ENCODE measurements at places on chromosomes 16 and 17.

DNA sequence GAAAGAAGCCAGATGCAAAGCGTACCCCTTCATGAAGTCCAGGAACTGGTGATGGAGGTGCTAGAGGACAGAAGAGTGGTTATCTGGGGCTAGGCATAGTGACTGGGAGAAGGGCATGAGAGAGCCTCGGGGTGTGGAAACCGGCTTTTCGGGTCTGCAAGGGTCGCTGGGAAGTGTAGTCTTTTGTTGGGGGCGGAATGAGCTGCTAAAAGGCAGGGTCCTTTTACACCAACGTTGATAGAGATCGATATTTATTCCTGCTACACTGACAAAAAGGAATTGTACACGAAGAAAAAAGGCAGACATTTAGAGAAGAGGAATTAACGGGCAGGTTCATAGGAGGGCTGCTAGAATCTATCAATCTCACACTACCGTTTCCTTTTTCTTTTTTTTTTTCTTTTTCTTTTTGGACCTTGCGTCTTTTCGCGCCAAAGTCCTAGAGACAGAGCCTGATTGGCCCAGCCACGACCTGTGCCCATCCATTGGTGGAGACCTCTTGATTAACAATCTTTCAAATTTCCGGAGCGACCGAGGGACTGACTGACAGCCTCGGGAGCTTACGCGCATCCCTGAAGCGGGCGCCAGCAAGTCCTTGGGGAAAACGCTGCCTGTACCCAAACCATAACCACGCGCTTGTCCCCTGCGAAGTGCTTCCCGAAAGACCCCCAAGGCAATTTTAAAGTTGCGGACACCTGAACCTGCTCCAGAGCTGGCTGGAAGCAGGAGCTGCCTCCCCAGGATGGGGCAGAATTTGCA, 27.7 kb upstream of the DHRS7B start:
- DNase-seq, result peak; percentile 86

DNA sequence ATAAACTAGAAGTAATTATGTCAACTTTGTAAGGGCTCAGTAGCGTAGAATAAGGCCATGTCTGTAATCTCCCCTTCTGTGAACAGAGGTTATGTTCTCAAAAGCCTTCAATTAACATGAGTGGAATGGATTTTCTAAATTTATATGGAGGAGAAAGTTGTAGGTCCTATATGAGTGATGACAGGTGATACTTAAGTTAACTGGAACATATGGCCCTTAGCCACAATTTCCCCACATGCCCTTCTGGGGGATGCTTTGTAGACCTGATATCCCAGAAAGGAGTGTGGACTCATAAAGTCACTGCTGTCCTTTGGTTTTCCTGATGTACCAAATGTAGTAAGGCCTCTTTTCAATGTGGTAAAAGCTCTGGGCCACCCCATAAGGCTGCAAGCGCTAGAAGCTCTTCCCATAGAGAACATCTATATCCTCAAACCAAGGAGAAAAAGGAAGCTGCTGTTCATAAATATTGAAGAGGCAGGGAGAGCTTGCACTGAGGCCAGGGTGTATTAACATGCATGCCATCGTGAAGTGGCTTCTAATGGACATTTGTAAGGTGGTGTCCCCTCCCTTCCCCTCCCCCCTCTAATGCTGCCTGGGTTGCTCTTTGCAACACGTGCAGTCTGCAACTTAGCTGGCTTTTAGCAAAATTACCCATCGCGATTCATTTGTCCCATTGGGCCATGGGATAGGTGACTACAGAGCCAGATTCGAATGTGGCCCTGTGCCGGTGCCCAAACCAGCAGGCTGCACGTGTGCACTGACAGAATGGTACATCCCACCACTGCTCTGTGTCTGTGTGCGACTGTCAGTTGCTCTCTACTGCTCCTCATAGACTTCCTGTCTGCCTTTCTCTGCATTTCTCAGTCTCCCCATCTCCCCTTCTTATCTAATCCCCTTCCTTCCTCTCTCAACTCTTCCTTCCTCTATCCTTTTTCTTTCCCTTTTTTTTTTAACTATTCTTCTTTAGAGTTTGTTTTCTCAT, 269.0 kb downstream of the WWOX start:
- DNase-seq, result peak; percentile 89

- peak; percentile 80 for DNase-seq
Measured at GRCh38 chr17:57747221-57748017, 2.3 kb upstream of the CCDC182 start.

DNA sequence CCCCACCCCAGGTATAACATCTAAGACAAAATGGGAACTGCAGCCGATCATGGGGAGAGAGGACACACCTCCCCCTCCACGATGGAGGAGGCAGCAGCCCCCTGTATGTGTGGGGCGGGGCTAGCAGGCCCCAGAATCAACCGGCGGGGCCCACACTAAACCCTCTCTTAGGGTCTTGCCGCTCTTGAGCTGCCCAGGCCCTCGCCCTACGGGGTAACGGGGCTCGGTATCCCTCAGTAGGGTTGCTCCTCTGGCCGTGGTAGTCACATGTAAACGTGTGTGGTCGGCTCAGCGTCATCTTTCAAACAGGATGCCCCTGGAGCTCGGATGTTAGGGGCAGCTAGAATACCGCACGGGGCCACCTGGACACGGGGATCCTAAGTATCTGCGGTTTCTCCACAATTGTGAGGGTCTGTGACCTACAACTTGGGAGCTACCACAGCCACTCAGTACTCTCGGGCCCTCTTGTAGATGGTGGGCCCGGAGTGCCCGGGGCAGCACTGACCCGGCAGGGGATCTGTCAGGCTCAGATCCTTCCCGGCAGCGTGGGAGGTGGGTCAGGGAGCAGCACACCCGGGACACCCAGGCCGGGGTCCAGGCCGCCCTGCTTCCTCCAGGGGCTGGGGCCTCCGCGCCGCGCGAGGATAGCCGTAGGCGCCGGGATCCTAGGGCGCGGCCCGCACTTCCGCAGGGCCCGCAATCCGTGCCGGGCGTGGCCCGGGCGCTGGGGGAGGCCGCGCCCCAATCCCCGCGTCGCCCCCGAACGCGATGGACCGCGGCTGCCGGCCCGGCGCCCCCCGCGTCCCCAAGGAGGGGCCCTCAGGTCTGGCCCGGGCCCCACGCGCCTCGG, 781 bp downstream of the ARHGDIA start:
- DNase-seq, result no peak

- no peak for DNase-seq
Measured at GRCh38 chr16:68400083-68400923, 48.0 kb downstream of the SMPD3 start.

GRCh38 chr17:41967921-41968578, 1.5 kb downstream of the CNP start:
- no peak for DNase-seq

DNA sequence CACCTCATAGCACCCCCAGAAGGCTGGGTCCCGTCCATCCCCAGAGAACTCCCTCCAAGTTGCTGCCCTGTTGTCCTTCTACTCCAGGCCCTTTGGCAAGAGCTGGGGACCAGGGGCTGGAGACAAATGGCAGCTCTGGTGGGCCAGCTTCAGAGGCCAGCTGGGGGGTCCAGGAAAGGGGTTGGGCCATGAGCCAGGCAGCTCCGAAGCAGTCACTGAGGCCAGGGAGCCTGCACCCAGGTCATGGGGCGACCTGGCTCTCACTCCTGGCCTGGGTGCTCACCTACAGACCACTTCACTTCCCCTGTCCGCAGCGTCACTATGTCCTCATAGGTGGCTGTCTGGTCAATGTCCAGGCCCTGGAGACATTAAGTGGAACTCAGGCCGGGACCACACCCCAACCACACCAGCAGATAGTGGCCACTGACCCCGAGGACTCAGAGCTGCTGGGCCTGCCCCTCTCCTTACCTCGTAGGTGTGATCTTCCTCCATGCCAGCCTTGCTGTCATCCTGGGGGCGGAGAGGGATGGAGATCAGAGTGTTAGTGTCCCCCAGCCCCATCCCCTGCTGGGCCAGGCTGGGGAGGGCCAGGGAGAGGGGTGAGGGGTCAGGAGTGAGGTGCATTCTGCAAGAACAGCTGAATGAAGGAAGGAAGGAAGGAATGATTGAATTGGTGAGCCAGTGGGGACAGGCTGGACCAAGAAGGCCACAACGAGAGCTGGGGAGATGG, 3.0 kb downstream of the CD79B start:
- DNase-seq, result no peak

DNA sequence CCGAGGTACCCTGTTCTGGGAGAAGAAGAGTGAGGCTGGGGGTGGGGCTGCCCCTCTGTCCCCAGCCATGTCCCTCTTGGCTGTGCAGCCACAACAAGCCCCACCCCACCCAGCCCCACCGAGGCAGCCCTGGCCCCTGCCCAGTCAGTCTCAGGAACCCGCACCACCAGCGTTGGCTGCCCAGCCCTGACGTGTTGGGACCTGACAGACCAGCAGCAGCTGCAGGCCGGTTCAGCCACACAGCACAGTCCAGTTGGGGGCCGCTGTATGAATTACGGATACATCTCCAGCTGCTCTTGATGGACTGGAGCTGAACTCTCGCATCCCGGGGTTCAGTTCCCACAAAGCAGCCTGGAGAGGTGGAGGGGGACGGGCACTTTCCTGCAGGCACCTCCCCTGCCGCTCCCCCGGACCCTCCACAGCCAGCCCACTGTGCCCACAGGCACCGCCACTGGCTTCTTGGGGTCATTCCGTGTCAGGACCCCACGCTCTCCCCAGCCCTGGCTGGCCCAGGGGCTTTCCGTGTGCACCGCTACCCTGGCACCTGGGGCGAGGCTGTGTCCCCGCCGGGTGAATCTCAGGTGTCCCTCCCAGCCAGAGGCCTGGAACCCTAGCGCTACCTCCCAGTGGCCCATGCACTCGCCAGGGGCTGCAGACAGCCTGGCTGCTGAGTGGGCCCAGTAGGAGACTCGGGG, 7.1 kb downstream of the CDH15 start:
- DNase-seq, result no peak

GRCh38 chr17:75047398-75048098, 523 bp downstream of the KCTD2 start:
- no peak for DNase-seq

DNA sequence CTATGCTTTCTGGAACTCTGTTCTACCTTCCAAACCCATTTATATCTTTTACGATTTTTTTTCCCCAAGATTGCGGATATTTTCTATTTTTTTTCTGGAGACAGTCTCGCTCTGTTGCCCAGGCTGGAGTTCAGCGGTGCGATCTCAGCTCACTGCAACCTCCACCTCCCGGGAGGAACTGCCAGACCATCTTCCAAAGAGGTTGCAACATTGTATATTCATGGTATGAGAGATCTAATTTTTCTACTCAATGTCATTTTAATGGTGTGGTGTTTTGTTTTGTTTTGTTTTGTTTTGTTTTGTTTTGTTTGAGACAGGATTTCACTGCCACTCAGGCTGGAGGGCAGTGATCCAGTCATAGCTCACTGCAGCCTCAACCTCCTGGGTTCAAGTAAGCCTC, 8.5 kb upstream of the BMERB1 start:
- DNase-seq, result no peak

- DNase-seq, result no peak
Measured at GRCh38 chr16:58497935-58498334, 2.0 kb upstream of the NDRG4 start.

GRCh38 chr17:49452661-49453060, 38.0 kb upstream of the PHB1 start:
- DNase-seq, result no peak

- DNase-seq, result no peak
Measured at GRCh38 chr16:31754998-31755615, 118.5 kb upstream of the ZNF267 start.

- DNase-seq, result no peak
Measured at GRCh38 chr17:79911430-79912399, 72.5 kb upstream of the CBX4 start.

GRCh38 chr16:88329726-88330700, 52.7 kb upstream of the ZNF469 start:
- DNase-seq, result no peak

DNA sequence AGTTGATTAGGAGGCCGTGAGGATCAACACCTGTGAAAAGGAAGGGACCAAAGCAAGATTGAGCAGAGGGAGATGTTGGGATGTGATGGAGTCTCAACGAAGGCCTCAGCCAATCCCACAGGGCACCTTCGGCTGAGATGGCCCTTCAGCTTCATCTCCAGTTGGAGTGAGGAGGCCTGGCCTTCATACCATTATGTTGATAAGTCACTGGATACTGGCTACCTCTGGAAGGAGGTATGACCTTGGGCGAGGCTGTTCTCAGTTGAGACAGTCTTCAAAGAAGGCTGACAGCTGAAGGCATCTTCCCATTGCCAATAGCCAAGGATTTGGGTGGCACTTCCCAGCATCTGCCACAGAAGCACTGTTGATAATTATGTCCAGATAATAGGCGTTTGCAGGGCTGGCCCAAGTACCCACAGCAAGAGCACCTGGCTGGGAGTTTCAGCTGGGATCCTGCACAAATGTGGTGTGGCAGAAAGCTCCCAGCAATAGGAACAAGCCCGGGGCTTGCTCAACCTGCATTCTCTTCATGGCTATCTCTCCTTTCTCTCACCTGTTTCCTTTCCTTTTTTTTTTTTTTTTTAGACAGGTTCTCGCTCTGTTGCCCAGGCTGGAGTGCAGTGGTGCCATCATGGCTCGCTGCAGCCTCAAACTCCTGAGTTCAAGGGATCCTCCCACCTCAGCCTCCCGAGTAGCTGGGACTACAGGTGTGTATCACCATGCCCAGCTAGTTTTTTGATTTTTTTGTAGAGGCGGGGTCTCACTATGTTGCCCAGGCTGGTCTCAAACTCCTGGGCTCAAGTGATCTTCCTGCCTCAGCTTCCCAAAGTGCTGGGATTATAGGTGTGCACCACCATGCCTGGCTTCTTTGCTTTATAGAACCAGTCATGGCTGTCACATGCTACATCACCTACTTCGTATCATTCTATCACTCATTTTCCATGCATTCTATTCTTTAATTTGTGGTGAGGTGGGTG, 18.2 kb upstream of the MAP3K14 start:
- DNase-seq, result no peak

GRCh38 chr17:54863176-54863575, 37.5 kb upstream of the TOM1L1 start:
- no peak for DNase-seq

GRCh38 chr17:4161967-4162305, 18.9 kb downstream of the CYB5D2 start:
- no peak for DNase-seq

GRCh38 chr17:21286909-21287702, 2.6 kb downstream of the MAP2K3 start:
- DNase-seq, result no peak

DNA sequence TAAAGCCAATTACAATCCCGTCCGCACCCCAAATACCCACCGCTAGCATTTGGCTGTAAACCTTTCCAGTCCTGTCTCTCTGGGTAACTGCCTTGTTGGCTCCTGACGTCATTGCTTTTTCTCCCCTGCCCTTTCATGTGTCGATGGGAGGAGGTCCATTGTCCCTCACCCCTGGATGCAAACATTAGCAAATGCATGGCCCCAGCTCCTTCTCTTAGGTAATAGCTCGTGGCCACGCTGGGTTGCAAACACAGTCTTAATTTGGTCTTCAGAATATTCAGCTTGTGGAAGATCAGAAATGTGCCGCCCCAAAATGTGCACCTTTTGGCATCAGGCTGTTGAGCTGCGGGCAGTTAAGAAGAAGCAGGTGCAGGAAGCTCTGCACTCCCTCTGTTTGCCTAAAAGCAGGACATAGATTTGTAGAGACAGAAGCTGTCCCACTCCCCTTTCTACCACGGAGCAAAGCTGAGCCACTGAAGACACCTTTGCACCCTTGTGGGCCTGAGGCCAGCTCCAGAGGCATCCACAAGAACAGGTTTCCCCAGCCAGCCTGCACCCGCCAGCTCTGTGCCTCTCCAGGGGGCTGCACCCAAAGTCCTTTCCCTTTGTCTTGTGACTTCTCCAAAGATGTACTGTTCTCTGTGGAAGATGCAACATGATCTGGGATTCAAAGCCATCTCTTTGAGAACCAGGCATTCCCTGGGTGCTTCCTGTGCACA, 127.3 kb downstream of the MGAT5B start:
- DNase-seq, result no peak

All from NCI-H524 (cell line).